Natural killer cell treated with Interleukin-12 subunit alpha and Interleukin-12 subunit beta and Interleukin-15 and Interleukin-18, amount 100 ng/mL, for 72 hours (primary cell): ENCODE measurements at places on chromosomes 7 and 10. TPM values are rescaled to one million over a fixed set of nuclear protein-coding genes. Genes with fewer than 3 reads are reported as not detected.

The WNT8B gene
- total RNA-seq: not detected

The OR6B1 gene
- total RNA-seq: not detected

The AGBL3 gene
- total RNA-seq: 2.8 TPM

The CCNY gene
- 54.9 TPM for total RNA-seq

The CAV2 gene
- not detected for total RNA-seq

The MACROH2A2 gene
- total RNA-seq: 0.56 TPM

The LIPJ gene
- total RNA-seq: not detected

The SEMA4G gene
- total RNA-seq: 0.19 TPM

The VSTM4 gene
- 0.25 TPM for total RNA-seq

DNA sequence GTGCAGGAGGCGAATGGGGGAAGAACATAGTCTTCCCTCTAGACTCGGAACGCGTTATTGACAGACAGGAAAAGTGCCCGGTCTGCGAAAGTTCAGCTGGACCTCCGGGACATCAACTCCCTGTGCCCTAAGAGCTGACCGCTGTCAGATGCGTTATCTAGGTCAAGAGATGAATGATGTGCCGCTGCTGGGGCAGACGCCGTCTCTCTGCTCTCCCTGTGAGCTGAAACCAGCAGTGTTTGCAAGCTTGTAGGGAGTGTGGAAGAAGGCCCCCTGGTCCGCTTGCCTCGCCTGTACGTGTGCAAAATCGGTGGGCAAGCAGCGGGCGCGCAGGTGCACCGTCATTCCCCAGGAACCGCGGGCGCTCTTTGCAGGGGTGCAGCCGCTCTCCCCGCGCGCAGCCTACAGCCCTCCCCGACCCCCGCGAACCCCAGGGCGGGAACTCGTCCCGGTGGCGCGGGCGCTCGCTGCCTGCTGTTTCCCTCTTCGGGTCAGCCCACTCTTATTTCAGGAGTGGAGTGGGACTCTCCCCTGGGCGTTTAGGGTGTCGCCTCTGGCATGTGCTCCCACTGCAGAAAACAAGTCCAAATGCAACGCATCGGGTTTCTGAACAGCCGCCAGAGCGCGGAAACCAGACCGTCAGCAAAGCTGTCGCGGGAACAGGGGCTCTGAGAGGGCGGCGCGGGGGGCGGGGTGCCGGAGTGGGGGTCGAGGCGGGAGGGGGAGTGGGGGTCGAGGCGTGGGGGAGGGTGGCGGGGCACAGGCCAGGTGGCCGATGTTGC, 1.8 kb upstream of the PFKFB3 start:
- H3K4me1 ChIP-seq: peaks cover 33% of the 10 kb centered on the region
- H3K36me3 ChIP-seq: peaks cover 6% of the 10 kb centered on the region
- peak overlapping the region; percentile 94 for H3K27ac ChIP-seq

- H3K27me3 ChIP-seq: no peaks in the 10 kb centered on the region
- H3K36me3 ChIP-seq: no peaks in the 10 kb centered on the region
- no peaks in the 10 kb centered on the region for H3K4me1 ChIP-seq
- no peak overlapping the region for H3K4me3 ChIP-seq
- DNase-seq: no peak
These were observed 436.7 kb downstream of the IPMK start for GRCh38 chr10:57830877-57831560.

DNA sequence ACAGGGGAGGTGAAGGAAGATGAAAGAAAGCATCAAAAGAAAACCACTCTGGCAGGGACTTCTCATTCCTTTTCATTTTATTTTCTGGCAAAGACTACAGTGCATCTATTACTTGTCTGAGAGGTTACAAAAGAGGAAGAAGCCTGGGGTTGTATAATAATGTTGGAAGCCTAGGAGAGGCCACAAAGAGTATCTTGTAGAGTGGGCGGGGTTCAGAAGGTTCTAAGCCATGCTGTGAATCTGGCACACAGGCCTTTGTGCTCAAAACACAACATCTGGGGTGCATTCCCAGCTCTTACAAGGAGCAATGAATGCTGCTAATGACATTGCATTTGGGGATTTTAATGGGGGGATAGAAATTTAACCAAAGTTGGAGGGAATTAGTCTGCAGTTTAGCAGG, 49.4 kb downstream of the MRPL32 start:
- no peak overlapping the region for H3K4me3 ChIP-seq
- H3K36me3 ChIP-seq: no peaks in the 10 kb centered on the region
- peaks cover 26% of the 10 kb centered on the region for H3K27me3 ChIP-seq
- no peaks in the 10 kb centered on the region for H3K4me1 ChIP-seq
- no peak for DNase-seq

- H3K27me3 ChIP-seq: peaks cover 16% of the 10 kb centered on the region
- no peak overlapping the region for H3K4me3 ChIP-seq
- H3K4me1 ChIP-seq: no peaks in the 10 kb centered on the region
- H3K27ac ChIP-seq: no peak overlapping the region
- H3K36me3 ChIP-seq: no peaks in the 10 kb centered on the region
These were observed 50.4 kb downstream of the ADRA2A start for GRCh38 chr10:111127081-111127848.

- H3K27me3 ChIP-seq: no peaks in the 10 kb centered on the region
- no peak overlapping the region for H3K27ac ChIP-seq
- peaks cover 7% of the 10 kb centered on the region for H3K36me3 ChIP-seq
- no peak overlapping the region for H3K4me3 ChIP-seq
- no peak for DNase-seq
These were observed 640.3 kb downstream of the NRG3 start for GRCh38 chr10:82515256-82515655.

GRCh38 chr10:52443419-52444388, 129.6 kb downstream of the DKK1 start:
- H3K4me1 ChIP-seq: no peaks in the 10 kb centered on the region
- H3K4me3 ChIP-seq: no peak overlapping the region
- H3K27me3 ChIP-seq: no peaks in the 10 kb centered on the region
- no peak for DNase-seq

- peaks cover 5% of the 10 kb centered on the region for H3K4me1 ChIP-seq
- no peak overlapping the region for H3K4me3 ChIP-seq
- no peaks in the 10 kb centered on the region for H3K36me3 ChIP-seq
- H3K27me3 ChIP-seq: peaks cover 13% of the 10 kb centered on the region
These were observed 48.4 kb upstream of the HMX3 start for GRCh38 chr10:123087348-123087747.
